ENCODE measurements at places on chromosomes 16 and 17.

DNA sequence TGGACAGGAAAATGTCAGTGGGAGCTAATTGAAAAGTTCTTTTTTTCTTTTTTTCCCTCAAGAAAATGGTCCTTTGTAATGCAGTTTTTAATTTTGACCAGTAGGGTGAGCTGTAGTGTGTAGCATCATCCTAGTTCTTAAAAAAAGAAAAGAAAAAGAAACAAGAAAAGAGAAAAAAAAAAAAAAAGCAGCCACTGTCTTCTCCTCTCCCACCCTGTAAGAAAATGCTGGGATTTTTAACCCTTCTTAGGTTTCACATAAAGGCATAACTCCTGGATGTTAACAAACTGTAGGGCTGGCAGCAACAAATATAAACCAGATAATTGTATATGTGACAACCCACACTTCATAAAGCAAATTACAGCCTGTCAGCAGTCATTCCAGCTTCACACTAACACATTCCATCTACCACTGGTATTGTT, 78.1 kb downstream of the SKAP1 start:
- DNase-seq = no peak

- no peak for DNase-seq
Measured at GRCh38 chr17:58156839-58157803, 8.9 kb downstream of the OR4D1 start.

DNA sequence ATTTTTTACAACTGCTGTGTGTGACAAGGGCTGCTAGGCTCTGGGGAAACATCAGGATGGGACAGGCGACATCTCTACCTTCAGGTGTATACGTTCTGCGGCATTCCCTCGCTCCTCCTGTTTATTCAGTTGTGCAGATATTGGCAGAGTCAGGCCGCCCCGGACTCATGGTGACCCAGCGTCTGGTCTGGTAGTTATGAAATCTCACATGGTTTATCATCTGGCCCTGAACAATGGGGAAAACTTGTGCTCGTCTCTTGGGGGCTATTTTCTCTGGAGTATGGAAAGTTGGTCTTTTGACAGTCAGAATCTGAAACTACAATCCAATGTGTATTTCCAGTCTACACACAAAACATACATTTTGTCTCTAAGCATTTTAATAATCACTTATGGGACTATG, 3.3 kb downstream of the MARCHF10 start:
- DNase-seq = no peak

DNA sequence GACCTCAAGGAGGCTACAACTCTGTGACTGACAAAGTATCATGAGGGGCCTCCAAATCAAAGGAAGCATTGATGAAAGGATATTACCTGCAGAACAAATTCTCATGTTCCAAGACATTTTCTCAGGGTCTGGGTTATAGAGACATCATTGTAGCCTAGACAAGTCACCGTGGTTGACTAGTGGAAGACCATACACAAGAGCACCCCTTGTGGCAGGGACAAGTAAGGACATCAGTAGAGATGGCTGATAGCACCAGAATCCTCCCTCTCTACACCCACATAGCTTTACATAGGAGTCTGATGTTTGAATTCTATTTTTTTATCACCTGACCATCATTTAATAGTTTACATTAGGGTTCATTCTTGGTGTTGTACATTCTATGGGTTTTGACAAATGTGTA, 32.5 kb upstream of the CDH8 start:
- no peak for DNase-seq

DNA sequence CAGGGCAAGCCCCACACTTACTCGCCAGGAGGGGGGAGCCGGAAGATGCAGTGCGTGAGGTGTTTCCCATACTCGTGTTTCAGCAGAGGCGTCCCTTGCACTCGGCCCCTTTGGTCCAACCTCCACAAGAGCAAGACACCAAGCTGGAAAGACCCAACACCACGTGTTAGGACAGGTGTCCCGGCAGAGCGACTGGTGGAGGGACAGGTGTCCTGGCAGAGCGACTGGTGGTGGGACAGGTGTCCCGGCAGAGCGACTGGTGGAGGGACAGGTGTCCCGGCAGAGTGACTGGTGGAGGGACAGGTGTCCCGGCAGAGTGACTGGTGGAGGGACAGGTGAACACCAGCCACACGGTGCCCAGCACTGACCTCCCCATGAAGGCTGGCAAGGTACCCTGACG, 19.4 kb downstream of the IFT140 start:
- DNase-seq = no peak

DNA sequence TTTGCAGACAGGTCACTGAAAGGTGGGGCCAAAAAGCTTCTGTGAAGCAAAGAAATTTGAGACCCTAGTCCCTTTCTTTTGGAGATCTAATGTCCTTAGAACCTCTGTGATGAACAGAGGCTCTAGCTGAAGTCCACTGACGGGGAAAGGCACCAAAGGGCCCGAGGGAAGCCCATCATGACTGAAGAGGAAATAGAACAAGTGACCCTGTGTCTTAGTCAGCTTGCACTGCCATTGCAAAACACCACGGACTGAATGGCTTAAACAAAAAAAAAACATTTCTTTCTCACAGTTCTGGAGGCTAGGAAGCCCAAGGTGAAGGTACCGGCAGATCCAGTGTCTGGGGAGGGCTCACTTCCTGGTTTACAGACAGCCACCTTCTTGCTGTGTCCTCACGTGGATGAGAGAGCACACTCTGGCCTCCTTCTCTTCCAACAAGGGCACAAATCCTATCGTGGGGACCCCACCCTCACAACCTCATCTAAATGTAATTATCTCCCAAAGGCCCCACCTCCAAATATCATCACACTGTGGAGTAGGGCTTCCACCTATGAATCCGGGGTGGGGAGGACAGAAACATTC, 24.3 kb upstream of the ASGR2 start:
- no peak for DNase-seq

GRCh38 chr17:59327981-59328290, 3.5 kb upstream of the YPEL2 start:
- DNase-seq = no peak

DNA sequence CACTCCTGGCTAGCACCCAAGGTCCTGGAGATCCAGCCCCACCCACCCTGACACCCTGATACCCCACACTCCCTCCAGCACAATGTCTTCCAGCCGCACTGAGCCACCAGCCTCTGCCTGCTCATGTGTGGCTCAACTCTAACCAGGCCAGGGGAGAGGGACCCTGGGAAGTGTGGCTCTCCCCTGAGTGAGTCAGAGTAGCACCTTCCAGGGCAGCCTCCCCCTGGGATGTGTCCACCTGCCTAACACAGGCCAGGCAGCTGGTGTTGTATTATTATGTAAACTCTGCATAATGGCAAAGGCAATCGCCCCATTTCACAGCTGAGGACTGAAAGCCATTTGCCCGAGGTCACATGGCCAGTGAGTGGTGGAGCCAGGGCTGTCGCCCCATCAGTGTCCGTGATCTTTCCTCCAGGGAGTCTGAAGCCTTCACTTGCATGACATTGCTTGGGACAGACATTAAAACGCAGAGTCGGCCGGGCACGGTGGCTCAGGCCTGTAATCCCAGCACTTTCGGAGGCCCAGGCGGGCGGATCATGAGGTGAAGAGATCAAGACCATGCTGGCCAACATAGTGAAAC, 84.2 kb upstream of the FOXF1 start:
- no peak for DNase-seq

Measured in C1 segment of cervical spinal cord (tissue), 14 donors.